H7 (cell line): ENCODE measurements at places on chromosomes 7 and 10.
A peak's percentile ranks its signal among the peaks of the same experiment; 100 is the strongest.

- DNase-seq, result no peak
Measured at GRCh38 chr10:575402-576129, 113.9 kb downstream of the DIP2C start.

DNA sequence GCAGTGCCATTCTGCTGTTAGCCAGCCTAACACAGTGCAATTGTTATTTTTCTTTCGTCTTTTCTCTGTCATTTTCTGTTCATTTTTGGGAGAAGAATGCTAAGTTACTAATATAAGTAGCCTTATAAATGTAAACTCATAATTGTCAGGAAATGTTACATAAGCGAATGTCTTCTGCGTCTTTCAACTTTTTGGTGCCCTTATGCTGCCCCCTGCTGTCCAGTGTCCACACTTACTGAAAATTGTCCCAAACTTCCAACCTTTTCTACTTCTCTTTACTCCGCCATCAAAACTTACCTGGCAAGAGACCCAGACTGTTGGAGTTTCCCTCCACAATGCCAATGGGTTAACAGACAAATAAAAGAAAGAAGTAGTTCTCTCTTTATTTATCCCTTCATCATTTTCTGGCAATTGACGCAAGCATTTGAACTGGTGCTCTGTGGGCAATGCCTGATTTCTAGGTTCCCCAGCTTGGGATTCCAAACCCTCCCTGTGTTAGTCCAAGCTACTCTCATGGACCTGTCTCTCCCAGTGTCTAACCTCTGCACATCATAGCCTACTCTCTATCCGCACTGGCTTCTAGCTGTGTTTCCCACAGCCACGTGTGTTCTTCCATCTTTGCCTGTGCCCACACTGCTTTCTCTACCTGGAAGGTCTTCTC is 21.0 kb upstream of the EPC1 start:
- peak; percentile 27 for DNase-seq

DNA sequence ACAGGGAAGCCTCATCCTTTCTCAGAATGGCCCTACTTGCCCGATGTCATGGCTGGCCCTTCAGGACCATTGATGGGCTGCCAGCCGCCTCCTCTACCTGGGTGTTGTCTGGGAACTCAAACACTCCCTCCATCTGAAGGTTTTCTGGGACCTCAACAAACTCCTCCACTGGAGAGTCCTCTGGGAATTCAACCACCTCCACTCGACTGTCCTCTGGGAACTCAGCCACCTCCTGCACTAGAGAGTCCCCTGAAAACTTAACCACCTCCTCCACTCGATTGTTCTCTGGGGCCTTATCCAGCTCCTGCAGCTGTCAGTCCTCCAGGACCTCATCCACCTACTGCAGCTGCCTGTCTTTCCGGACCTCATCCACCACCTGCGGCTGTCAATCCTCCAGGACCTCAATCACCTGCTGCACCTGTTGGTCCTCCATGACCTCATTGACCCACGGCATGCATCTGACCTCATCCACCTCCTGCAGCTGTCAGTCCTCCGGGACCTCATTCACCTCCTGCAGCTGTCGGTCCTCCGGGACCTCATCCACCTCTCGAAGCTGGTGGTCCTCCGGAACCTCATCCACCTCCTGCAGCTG is 37.1 kb downstream of the MAT1A start:
- no peak for DNase-seq

DNA sequence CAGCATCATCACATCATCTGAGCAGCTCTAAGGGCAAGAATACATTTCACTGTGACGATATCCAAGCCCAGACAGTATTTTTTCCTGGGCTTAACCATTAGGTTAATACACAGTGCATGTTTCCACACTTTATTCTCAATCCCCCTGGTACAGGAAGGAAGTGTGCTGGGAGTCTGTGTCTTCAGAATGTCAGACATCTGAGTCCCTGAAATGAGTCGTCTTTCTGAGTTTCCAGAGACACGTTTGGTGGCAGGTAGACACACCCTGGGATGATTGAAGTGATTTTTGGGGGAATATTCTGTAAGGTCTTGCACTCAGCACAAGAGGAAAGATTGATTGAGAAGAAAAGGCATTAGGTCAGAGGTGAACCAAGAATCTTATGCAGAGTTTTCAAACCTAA is 13.1 kb upstream of the SHH start:
- no peak for DNase-seq

- DNase-seq, result no peak
Measured at GRCh38 chr7:134452991-134453473, 5.9 kb downstream of the AKR1B1 start.

GRCh38 chr7:88243345-88243909 is 23.6 kb upstream of the SRI start:
- DNase-seq, result peak; percentile 30

GRCh38 chr7:26891400-26892350 is 27.3 kb upstream of the SKAP2 start:
- DNase-seq, result no peak

- DNase-seq, result no peak
Measured at GRCh38 chr10:128623776-128624175, 497.6 kb upstream of the MKI67 start.

- DNase-seq, result peak; percentile 29
Measured at GRCh38 chr10:116803451-116804249, 45.6 kb upstream of the ENO4 start.

DNA sequence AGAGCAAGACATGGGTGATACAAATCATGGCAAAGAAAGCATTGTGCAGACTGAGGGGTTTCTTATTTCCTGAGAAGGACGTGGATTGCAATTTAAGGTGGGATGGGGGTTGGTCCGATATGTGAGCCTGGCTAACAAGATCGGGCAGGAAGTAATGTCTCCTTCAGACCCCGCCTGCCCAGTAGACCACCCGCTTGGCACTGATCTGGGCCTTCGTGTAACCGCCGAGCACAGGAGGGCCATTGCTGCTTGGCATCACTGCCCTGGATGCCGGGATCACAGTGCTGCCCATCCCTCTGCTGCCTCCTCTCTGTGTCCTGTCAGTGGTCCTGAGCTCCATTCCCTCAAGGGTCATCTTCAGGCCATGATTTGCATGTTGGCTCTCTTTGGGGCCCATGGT is 214.6 kb upstream of the ZNF32 start:
- no peak for DNase-seq

DNA sequence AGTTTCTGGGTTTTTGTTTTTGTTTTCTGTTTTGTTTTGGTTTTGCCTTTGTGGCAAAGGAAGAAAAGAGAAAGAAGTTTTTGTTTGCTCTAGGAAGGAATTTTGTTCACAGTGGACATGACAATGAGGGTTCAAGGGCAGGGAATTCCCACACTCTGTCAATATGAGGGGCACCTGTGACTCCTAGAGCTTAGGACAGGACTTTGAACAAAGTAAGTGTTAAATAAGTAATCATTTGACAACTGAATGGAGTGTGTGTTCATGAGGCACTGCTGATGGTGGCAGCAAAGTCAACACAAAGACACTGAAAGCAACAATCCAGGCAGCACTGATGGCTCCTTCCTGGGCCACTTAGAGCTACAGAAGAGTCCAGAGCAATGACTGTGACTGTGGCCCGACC is 1381.1 kb upstream of the LRRTM3 start:
- no peak for DNase-seq

DNA sequence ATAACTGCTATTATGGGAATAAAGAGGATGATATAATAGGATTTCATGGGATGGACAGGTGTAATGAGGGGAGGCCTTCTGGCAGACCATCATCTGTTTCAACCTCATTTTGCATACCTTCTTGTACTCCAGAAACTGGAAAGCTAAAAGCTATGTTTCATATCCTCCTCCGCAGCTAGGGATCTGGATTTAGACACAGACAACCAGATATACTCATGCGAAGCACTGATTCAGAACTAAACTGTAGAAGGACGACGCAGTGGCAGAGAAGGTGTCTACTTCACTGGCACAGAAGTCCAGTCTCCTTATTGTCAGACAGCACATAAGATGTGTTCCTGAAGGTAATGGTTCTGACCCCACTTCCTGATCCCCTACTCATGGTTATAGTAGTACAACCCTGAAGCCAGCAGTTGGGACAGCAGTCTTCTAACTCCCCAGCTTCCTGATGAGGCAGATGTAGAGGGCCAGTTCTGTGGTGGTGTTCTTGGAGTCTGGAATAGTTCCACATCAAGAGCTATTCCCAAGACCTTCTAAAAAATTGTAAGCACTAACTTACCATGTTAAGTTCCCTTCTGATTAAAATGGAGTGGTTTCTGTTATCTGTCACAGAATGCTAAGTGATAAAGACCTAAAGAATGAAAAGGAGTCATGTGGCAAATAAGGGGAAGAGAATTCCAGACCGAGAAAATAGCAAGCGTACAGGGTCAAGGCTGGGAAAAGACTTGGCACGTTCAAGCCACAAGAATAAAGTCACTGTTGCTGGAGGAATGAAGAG is 550.3 kb downstream of the GRM8 start:
- DNase-seq, result no peak

GRCh38 chr10:118980870-118981269 is 48.6 kb upstream of the NANOS1 start:
- no peak for DNase-seq

DNA sequence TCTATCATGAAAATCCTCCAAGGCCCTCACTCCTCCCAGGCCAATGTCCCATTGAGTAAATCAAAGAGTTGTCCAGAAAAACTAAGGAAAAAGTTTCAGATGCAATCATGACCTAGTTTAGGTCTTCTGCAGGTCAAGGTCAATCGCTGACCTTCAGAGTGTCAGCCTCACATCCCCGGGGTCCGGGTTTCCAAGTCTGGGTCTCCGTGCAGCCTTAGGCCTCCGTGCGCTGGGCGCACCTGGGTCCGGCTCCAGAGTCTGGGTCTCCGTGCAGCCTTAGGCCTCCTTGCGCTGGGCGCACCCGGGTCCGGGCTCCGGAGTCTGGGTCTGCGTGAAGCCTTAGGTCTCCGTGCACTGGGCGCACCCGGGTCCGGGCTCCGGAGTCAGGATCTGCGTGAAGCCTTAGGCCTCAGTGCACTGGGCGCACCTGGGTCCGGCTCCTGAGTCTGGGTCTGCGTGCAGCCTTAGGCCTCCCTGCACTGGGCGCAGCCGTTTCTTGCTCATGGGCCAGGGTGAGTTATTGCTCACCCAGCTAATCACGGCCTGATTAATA is 236.2 kb downstream of the TCERG1L start:
- peak; percentile 35 for DNase-seq

- DNase-seq, result no peak
Measured at GRCh38 chr7:111083413-111083812, 7.5 kb upstream of the LRRN3 start.

DNA sequence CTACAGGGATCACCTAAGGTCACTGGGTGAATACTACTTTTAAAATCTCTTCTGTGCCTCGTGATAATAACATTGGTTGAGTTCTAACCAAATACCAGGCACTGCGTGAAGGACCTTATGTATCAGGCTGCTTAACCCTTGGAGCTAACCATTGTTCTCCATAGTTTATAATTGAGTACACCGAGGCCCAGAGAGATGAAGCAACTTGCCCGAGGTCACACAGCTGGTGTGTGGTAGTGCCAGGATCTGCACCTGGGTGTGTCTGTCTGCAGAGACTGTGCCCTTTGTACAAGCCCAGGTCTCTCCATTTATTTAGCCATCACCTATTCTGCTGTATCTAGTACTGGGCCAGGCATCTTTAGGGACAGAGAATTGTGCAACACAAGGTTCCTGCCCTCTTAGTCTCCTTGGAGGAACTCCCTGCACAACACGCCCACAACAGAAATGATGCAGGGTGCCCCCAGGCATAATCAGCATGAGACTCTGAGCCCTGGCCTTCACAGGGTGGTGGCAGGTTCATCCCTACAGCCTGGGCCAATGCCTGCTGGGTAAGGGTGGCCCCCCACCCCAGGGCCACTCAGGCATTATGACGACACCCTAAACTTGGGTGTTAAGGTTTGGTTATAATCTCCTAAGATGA is 31.5 kb downstream of the UNC5B start:
- DNase-seq, result no peak

GRCh38 chr7:116239434-116239833 is 29.1 kb downstream of the TES start:
- DNase-seq, result no peak

DNA sequence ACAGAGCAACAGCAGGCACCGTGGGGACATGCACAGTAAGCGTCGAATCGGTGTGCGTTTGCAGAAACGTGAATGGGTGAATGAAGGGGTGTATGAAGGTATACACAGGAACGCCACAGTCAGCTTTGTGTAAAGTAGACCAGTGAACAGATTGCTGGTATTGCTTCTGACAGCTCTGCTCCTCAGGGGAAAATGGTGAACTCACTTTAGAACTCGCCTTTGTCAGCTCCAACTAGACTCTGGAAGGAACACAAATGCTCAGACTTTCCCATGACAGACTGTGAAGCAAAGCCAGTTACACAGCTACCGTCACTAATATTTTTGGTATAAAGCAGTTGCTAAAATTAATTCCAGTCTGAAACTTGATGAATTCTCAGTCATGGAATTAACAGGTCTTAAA is 78.9 kb downstream of the CUX1 start:
- no peak for DNase-seq

GRCh38 chr7:81161451-81162075 is 242.7 kb upstream of the SEMA3C start:
- no peak for DNase-seq
